Lung microvascular endothelial cell (primary cell): ENCODE measurements at places on chromosomes 5 and 9. TPM values are rescaled to one million over a fixed set of nuclear protein-coding genes. Genes with fewer than 3 reads are reported as not detected.

- no peak for DNase-seq
Observed at GRCh38 chr5:149251546-149251945, 20.1 kb upstream of the AFAP1L1 start.

PCDHGA9 gene
- total RNA-seq, result 0.87 and 2.2 TPM in 2 replicates

- DNase-seq, result peak; percentile 78
Observed at GRCh38 chr5:76679231-76679630, 36.7 kb upstream of the F2R start.

PTGER4 gene
- 5.2 and 7.6 TPM in 2 replicates for total RNA-seq

- no peak for DNase-seq
Observed at GRCh38 chr5:175461370-175461769, 17.0 kb upstream of the SFXN1 start.
